ENCODE measurements at places on chromosomes 5 and 9. TPM values are rescaled to one million over a fixed set of nuclear protein-coding genes. Genes with fewer than 3 reads are reported as not detected.

DNA sequence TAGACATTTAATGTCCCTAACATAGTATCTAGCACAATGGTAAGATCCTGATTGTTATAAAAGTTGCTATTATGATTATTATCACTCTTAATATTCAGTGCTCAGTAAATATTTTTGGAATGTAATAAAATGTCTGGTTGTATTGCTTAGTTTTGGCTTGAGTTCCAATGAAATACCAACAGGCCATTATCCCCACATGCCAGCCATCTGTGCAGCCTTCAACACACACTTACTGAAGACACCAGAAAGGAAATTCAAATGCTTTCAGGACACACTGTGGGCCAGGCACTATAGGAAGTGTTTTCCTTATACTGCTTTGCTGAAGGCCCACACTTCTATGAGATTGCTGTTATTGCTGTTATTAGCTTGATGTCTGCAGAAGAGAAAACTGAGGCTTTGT lies 157.5 kb downstream of the TRIM32 start:
- H3K27ac ChIP-seq: no peak overlapping the region
- no peak for DNase-seq
- no peaks in the 10 kb centered on the region for H3K27me3 ChIP-seq
- peaks cover 26% of the 10 kb centered on the region for H3K4me1 ChIP-seq

DNA sequence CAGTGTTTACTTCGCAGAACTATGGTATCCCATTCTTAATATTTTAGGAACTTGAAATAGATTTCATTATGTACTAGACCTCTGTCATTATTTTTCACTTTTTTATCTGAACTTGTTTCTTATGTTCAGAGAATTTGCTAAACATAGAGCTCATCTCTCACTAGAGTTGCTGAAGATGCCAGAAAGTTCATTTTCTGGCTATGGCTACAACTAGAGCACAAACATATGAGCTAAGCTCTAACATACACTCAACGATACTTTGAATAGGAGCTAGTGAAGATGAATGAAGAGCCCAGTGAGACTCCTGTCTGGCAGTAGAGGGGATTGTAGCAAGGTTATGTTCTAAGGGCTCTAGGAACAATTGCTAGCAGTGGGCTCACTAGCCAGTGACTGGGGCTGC lies 582.2 kb downstream of the KIF4B start:
- no peaks in the 10 kb centered on the region for H3K27me3 ChIP-seq
- H3K4me1 ChIP-seq: peaks cover 3% of the 10 kb centered on the region
- H3K36me3 ChIP-seq: no peaks in the 10 kb centered on the region
- H3K4me3 ChIP-seq: no peak overlapping the region

DNA sequence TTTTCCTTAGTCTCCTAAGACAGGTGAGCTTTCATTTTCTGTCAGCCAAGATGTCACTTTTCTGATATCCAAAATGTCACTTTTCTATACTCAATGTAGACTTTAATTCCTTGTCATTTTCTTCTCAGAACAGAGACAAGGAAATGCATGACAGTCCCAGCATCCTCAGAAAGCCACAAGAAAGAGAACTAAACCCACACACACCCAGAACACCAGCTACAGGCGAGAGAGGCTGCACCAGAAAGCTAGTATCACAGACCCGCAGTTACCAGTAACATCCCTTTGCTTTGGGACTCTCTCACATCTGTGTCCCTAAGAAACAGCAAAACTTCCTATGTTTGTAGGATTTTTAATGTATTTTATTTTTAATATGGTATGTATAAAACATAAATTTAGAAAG lies 17.1 kb downstream of the TRMO start:
- DNase-seq: no peak
- 0 out of 2 replicates have a peak, but pooled peaks cover 3% of the 10 kb centered on the region for H3K4me1 ChIP-seq
- peaks cover 3% of the 10 kb centered on the region for H3K36me3 ChIP-seq
- H3K4me3 ChIP-seq: no peak overlapping the region

- DNase-seq: no peak
- H3K27ac ChIP-seq: 0 out of 2 replicates have a peak overlapping the region, but pooled peaks have one; percentile 24
- H3K27me3 ChIP-seq: no peaks in the 10 kb centered on the region
- H3K4me1 ChIP-seq: peaks cover 36% of the 10 kb centered on the region
Measured at GRCh38 chr5:32126691-32127090, 47.4 kb downstream of the GOLPH3 start.

DNA sequence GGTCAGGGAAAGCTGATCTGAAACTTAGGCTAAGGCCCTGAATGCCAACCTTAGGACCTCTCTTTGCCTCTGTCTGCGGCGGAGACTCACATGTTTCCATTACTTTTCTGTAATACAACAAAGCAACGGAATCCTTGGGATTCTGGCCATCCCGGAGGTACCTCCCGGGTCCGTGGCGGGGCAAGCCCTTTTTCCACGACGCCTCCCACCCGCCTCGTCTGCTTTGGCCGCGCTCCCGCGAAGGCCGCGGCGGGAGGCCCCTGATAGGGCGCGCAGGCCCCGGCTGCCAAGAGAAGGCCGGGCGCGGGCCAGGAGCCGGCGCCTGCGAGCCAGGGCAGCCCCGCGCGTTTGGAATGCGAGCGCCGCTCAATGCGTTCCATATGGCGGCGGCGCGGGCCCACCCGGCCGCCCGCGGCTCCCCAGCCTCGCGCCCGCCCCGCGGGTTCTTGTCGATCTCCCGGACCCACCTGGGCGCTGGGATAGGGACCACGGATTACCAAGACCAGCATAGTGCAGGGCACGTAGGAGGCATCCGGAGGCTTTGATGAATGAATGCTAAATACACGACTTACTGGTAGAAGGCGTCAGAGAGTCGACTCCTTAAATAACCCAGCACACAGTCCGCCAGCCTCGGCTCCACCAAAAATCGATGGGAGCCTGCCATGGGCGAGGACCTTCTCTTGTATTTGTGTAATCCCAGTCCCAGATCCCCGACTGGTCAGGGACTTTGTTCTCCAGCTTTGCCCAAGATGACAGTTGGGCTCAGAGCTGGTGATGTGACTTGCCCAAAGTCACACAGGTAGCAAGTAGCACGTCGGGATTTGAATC lies 17.5 kb upstream of the PHF19 start:
- peaks cover 21% of the 10 kb centered on the region for H3K4me1 ChIP-seq
- peaks cover 38% of the 10 kb centered on the region for H3K27me3 ChIP-seq
- DNase-seq: peak; percentile 56
- peak overlapping the region; percentile 50 for H3K4me3 ChIP-seq

DNA sequence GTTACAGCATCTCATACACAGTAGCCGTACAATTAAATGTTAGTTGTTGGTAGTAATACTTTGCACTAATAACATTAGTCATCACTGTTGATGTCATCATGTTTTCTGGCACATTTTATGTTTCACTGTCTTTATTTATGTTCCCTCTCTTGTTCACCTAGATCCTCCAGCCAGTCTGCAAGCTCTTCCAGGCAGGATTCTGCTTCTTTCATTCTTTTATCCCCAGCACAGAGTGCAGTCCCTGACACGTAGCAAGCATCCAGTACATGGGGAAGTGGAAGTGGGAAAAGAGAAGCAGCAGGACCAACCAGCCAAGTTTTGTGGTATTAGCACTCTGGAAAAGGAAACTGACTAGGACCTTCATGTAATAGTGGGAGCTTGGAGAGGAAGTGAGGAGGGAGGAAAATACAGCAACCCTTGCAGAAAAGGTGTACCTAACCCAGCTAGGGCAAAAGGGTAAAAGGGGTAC lies 89.7 kb upstream of the SLC44A1 start:
- no peak overlapping the region for H3K4me3 ChIP-seq
- H3K27ac ChIP-seq: no peak overlapping the region
- DNase-seq: no peak
- H3K36me3 ChIP-seq: no peaks in the 10 kb centered on the region
- H3K4me1 ChIP-seq: peaks cover 13% of the 10 kb centered on the region
- H3K27me3 ChIP-seq: no peaks in the 10 kb centered on the region

- H3K27me3 ChIP-seq: no peaks in the 10 kb centered on the region
- no peak for DNase-seq
- no peaks in the 10 kb centered on the region for H3K36me3 ChIP-seq
- H3K4me1 ChIP-seq: no peaks in the 10 kb centered on the region
Measured at GRCh38 chr5:134479839-134480238, 45.6 kb upstream of the JADE2 start.

DNA sequence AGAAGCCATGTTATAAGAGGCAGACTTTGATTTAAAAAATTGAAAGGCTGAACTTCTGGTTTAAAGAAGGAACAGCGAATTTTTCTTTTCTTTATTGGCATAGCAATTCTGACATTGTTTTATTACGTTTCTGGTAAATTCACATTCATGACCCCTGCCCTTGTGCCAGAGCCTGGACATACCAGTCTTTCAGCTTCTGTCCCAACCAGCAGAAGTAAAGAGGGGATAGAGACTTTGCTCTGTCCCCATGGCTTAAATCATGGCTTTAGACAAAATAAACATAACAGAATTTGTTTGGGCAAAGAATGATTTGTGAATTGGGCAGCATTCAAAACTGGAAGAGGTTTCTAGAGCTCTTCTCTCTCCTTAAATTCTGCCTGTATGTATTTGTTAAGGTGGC lies 15.3 kb downstream of the CAST start:
- H3K4me3 ChIP-seq: no peak overlapping the region
- no peak for DNase-seq
- H3K27me3 ChIP-seq: no peaks in the 10 kb centered on the region
- no peak overlapping the region for H3K27ac ChIP-seq
- peaks cover 5% of the 10 kb centered on the region for H3K4me1 ChIP-seq

DNA sequence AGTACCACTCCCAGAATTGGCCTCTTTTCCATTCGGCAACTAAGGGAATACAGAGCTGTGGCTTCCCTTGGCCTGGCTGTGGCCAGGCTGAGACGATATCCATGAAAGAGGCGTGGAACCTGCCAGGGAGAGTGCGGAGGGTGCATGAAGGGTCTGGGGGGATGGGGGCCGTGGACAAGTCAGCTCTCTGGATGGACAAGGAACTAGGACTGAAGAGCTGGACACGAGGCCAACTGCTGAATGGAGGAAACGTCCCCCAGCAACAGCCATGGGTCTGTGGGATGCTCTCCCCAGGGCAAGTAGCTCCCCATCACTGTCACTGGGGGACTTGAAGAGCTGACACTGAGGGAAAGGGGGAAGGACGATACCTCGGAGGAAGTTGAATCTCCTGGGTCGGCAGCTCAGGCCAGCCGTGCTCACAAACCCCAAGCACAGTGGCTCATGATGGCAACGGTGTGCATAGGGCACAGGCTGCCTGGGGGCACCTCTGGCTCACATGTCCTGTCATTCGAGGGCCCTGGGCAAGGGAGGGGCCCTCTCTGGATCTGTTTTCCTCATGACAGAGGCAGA lies 4.1 kb upstream of the OLFM1 start:
- H3K27ac ChIP-seq: no peak overlapping the region
- DNase-seq: no peak
- H3K4me3 ChIP-seq: no peak overlapping the region
- H3K36me3 ChIP-seq: no peaks in the 10 kb centered on the region
- H3K4me1 ChIP-seq: peaks cover 14% of the 10 kb centered on the region

- H3K4me3 ChIP-seq: no peak overlapping the region
- no peak for DNase-seq
- H3K36me3 ChIP-seq: no peaks in the 10 kb centered on the region
- no peaks in the 10 kb centered on the region for H3K4me1 ChIP-seq
- no peaks in the 10 kb centered on the region for H3K27me3 ChIP-seq
Measured at GRCh38 chr5:90226433-90227099, 183.0 kb downstream of the CETN3 start.

DNA sequence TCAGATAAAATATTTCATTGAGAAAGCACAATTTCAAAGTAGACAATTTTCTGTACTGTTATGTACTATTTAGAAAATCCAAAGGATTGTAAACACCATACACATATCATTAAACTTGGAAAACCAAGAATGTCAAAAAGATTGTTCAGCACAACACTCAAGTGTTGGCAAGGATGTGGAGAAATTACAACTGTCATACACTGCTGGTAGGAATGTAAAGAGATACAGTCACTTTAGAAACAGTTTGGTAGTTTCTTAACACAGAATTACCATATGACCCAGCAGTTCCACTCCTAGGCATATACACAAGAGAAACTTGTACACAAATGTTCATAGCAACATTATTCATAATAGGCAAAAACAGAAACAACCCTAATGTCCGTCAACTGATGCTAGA lies 71.2 kb downstream of the OR2K2 start:
- H3K27ac ChIP-seq: no peak overlapping the region
- no peaks in the 10 kb centered on the region for H3K36me3 ChIP-seq

- H3K27ac ChIP-seq: no peak overlapping the region
- no peak for DNase-seq
- H3K27me3 ChIP-seq: no peaks in the 10 kb centered on the region
- H3K4me3 ChIP-seq: no peak overlapping the region
Measured at GRCh38 chr5:87321605-87322004, 53.9 kb downstream of the RASA1 start.

- H3K4me1 ChIP-seq: peaks cover 10% of the 10 kb centered on the region
- peak; percentile 34 for DNase-seq
- H3K36me3 ChIP-seq: peaks cover 7% of the 10 kb centered on the region
- peak overlapping the region; percentile 33 for H3K4me3 ChIP-seq
Measured at GRCh38 chr9:35035851-35036701, 36.3 kb downstream of the VCP start.

DNA sequence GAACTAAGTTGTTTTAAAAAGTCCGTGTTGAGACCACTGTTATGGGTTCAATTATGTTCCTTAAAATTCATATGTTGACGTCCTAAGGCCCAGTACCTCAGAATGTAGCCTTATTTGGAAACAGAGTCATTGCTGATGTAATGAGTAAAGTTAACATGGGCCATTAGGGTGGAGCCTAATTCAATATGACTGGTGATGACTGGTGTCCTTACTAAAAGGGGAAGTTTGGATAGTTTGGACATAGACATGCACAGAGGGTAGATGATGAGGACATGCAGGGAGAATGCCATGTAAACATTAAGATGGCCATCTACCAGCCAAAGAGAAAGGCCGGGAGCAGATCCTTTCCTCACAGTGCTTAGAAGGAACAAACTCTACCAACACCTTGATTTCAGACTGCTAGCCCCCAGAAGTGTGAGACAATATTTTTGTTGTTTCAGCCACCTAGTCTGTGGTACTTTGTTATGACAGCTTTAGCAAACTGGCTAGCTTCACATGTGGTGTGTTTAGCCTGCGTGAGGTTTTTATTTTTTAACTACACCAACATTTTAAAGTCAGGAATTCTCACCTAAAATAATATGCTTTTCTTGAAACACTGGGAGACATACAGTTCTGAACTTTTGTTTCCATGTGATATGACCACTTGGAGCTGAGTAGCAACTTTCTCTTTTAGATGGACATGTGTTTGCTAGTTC lies 135.3 kb downstream of the YIPF5 start:
- DNase-seq: no peak
- H3K27me3 ChIP-seq: no peaks in the 10 kb centered on the region
- no peak overlapping the region for H3K4me3 ChIP-seq
- no peaks in the 10 kb centered on the region for H3K4me1 ChIP-seq
- H3K36me3 ChIP-seq: no peaks in the 10 kb centered on the region

GRCh38 chr5:140018920-140019644 lies 24.0 kb downstream of the NRG2 start:
- DNase-seq: no peak
- no peak overlapping the region for H3K4me3 ChIP-seq
- H3K27me3 ChIP-seq: peaks cover 5% of the 10 kb centered on the region
- H3K36me3 ChIP-seq: no peaks in the 10 kb centered on the region
- H3K4me1 ChIP-seq: no peaks in the 10 kb centered on the region
- no peak overlapping the region for H3K27ac ChIP-seq

- H3K36me3 ChIP-seq: peaks cover 5% of the 10 kb centered on the region
- no peaks in the 10 kb centered on the region for H3K27me3 ChIP-seq
- DNase-seq: no peak
- H3K4me3 ChIP-seq: no peak overlapping the region
Measured at GRCh38 chr9:28882529-28882928, 1309.2 kb upstream of the C9orf72 start.

Gene TIMD4
- 0.13 TPM for total RNA-seq

Gene IL33
- not detected for total RNA-seq

Gene TLR4
- 0.05 TPM for total RNA-seq

Gene BTNL3
- not detected for total RNA-seq

Gene FOXD4L5
- 0.07 TPM for total RNA-seq
